Skin of body (tissue), 3 donors: ENCODE measurements at places on chromosomes 1 and 21. TPM values are rescaled to one million over a fixed set of nuclear protein-coding genes. Genes with fewer than 3 reads are reported as not detected.

ACADM gene
- 49.7 TPM for total RNA-seq

CRYZ gene
- 30.4 TPM for total RNA-seq

SELL gene
- total RNA-seq: 12.3 TPM

EPHB2 gene
- total RNA-seq: 13.6 TPM

ESPN gene
- total RNA-seq: 6.4 TPM

RGS18 gene
- total RNA-seq: 4.4 TPM

PTPRU gene
- 11.2 TPM for total RNA-seq

DNA sequence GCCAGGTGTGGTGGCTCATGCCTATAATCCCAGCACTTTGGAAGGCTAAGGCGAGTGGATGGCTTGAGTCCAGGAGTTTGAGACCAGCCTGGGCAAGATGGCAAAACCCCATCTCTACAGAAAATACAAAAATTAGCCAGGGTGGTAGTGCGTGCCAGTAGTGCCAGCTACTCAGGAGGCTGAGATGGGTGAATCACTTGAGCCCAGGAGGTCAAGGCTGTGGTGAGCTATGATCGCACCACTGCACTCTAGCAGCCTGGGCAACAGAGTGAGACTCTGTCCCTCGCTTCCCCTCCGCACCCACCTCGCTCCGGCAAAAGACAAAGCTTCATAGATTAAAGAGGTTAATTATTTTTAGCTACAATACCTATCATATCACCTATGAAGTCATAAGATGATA lies 100.0 kb downstream of the HHAT start:
- no peak for DNase-seq

GRCh38 chr21:32340863-32341848 lies 42.5 kb downstream of the MRAP start:
- DNase-seq: no peak

DNA sequence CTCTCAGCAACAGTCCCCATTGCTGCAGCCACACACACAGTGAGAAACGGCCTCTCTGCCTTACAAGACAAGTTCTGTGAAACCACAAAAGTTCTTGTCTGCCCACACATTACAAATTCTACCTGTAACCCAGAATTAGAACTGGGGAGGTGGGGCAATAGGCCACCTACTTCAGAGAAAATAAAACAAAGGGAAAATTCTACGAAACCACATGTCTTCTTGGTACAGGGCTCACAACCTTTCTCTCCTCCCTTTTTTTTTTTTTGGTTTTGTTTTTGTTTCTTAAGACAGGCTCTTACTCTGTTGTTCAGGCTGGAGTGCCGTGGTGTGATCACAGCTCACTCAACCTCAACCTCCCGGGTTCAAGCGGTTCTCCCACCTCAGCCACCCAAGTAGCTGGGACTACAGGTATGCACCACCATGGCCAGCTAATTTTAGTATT lies 30.2 kb downstream of the LPAR3 start:
- no peak for DNase-seq

DNA sequence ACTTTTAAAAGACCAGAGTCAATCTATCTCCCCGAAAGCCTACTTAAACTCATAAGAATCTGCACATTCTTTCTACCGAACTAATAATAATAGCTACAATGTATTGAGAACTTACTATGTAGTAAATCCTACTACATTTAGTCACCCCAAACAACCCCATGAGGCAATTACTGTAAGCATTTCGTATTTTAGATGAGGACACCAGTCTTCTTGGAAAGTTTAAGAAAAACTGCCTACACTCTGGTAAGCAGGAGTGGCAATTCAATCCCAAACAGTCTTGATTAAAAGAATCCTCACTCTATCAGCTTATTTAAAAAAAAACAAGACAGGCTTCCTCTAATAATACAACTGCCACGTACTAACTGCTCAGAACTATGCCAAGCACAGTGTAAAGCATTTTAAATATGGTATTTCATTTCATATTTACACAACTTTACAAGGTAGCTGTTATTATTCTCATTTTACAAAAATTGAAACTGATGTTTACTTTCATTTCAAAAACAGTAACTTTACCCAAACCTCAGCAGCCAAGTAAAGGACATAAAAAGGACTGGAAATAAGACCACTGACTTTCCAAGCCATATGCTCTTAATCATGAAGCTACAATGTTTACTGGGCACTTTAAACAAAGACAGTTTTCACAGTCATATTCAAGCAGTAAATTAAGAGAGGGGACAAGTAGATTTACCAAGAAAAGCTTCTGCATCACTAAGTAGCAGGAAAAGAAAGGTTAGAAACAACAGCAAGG lies 13.9 kb downstream of the ARID4B start:
- DNase-seq: no peak

DNA sequence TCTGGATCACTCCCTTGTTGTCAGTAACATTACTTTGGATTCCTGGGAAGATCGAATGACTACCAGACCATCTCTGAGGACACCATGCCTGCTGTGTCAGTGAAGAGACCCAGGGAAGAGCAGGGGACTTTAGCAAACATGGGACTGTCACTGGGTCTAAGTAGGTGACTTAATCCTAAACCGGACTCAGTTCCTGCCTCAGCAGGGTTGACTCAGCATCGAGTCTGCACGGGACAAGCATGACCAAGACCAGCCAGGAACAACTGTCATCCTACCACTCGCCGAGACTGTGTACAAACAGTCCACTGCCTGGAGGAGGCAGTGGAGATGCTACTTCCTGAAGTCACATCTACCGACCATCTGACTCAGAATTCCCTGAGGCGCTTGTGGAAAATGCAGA lies 53.2 kb upstream of the RAB4A start:
- DNase-seq: no peak

DNA sequence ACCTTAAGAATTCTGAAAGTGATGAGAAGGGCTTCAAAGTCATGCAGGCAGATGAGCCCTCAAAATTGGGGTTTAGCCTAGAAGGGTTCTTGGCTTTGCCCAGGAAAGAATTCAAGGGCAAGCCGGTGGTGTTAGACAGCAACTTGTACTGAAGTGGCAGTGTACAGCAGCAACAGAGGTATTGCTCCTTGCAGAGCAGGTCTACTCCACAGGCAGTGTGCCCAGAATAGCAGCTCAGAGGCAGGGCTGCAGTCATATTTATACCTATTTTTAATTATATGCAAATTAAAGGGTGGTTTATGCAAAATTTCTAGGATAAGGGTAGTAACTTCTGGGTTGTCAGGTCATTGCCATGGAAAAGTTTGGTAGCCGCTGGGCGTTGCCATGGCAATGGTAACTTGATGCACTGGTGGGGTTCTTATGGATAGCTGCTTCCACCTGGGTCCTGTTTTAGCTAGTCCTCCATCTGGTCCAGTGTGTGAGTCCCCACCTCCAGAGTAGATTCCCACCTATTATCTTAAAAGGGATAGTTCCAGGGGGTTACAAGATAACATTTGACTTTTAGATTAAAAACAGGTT lies 57.9 kb upstream of the CR2 start:
- DNase-seq: no peak

DNA sequence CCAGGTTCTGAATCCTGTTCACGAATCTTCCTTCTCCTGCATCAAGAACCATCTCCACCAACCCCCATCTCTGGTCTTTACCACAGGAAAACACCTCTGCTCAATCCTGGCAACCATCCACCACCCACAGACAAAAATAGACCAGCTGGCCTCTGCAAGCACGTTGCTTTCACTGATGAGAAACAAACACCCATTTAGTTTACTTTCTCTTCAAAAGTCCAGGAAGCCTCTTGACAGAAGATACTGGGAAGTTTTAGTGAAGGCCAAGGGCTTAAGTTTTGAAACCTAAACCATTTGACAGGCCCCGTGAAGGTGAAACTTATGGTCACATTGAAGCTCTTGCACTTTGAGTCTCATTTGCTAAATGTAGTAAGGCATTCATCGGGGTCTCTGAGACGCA lies 122.6 kb upstream of the PPP2R5A start:
- DNase-seq: no peak

DNA sequence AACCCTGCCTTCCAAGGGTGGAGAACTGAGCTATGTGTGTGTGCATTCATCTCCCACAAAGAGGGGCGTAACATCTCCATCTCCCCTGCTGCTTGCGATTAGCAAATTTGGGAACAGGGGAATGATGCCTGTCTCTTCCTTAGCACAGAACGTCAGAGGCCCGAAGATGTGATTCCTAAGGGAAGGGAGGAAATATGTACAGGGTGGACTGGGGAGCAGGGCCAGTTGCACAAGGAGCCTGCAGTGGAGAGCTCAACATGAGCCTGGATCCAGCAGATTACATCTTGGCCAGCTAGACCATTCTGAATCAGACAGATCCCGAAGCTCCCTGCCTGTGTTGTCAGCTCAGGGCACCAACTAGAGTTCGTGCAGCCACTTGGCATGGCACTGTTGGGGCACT lies 118.1 kb downstream of the NGF start:
- no peak for DNase-seq

DNA sequence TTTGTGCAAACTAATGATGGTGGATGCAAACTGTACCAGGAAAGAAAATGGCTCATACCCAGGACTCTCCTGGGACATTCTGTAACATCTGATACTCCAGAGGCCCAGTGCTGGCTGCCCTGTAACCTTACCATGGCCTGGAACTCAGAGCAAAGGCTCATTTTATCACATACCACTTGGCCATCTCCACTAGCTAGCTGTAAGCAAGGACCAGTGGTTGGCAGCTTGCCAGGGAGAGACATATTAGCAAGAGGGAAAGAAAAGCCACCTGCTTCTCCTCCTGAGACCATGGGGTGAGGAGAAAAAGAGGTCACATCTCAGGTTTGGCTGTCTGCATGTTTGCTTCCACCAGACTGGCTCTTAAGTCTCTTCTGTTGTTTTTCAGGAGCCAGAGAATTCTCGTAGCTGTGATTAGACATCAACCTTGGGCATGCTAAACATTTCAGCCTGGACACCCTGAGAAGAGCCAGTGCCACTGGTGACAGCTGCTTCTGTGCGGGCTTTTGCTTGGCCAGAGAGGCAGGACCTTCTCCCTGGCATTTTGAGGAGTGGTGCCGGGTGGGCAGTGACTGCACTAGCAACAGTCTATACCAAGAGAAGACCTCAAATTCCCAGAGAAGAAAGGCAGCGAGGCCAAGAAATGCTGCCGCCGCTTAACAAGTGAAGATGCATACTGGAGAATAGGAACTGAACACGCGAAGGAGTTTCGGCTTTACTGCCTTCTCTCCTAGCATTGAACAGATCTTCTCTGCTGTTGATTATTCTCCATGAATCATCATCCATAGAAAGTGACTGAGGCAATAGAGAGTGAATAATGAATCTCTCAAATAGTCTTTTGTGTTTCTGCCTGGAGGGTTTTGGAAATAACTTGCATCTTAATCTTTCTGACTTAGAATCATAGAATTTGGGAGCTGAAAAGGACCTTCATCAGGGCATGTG lies 6.7 kb upstream of the INKA2 start:
- no peak for DNase-seq

- DNase-seq: no peak
These were observed 29.1 kb upstream of the NEK2 start for GRCh38 chr1:211704543-211704942.

GRCh38 chr1:200252531-200252930 lies 157.3 kb downstream of the ZNF281 start:
- DNase-seq: no peak

- no peak for DNase-seq
These were observed 87.4 kb upstream of the IGSF21 start for GRCh38 chr1:18020021-18020817.

DNA sequence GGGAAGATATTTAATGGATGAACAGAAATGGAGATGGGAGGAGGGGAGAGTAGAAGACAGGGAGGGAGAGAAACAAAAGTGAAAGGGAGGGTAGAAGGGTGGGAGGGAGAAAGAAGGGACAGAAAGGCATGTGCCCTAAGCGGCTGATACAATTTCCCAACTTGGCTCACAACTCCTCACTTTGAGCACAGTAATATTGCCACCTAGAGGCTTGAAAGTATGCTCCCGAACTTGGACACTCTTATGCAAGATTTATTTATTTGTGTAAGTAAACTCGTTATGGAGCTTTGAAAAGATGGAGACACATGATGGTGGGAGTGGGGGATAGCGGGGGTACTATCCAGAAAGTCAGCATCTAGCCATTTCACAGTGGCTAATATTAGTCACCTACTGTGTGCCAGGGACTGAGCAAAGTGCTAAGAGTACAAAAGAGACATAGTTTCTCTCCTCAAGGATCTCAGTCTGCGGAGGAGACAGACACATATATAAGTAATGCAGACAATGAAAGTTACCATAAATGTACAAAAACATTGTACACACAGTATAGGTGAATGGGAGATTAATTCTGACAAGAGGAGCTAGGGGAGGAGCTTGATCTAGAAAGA lies 189.7 kb downstream of the SEC16B start:
- no peak for DNase-seq

GRCh38 chr21:36966066-36966820 lies at the start of gene HLCS:
HLCS (minus strand) TSS chr21:36966669; CDS start chr21:36966638, 31 bp downstream.
- DNase-seq: no peak

DNA sequence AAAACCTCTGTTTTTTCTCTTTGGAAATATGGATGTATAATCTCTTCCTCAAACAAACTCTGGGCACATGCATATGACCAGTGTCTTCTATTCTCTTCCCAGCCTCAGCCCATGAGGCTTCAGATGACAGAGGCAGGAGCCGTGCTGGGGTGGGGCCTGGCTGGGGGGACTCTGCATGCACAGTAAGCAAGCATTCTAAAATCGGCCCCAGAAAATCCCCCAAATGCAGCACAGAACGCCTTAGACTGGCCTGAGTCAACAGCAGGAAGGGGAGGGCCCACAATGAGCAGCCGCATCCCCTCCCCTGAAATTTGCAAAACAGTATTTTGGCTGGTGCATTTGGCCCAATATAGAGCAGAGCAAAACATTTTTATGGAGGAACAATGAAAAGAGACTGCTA lies 47.8 kb downstream of the ITPKB start:
- peak; percentile 38 for DNase-seq

DNA sequence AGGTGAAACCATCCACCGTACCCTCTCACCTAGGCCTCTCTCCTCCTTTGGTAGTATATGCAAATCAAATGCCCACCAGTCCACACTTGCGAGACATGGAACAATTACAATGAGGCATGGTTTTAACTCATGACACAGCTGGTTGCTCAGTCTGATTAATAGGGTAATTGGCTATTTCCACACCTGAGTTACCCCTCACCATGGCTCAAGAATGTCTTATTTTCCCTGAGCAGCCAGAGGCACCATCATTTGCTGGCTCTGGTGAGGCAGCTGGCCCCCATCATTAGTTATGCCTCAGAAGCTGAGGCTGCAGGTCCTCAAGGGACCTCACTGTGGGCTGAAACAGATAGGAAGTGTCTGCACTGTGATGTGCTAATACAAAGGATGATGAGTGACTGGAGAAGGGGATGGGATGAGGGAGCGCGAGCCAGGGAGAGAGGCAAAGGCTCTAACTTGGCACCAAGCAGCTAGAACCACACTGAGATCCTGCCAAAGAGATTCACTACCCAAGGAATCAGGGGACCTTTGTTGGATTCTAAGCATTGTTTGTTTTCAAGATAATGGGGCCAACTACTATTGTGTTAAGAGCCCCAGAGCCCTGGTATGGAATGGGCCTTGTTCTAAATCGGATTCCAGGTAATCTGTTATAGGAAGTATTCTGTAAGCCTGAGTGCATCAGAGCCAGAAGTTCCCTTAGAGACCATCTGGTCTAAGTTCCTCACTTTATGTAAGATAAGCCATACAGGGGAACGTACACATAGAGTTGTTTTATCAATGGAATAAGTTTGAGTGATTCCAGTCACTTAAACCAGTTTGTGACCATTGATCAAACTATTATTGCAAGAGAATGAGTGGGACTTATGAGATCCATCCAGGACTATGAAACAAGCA lies 80.0 kb upstream of the CNTN2 start:
- DNase-seq: no peak
